ENCODE measurements at places on chromosomes 3 and 15. TPM values are rescaled to one million over a fixed set of nuclear protein-coding genes. Genes with fewer than 3 reads are reported as not detected.

DNA sequence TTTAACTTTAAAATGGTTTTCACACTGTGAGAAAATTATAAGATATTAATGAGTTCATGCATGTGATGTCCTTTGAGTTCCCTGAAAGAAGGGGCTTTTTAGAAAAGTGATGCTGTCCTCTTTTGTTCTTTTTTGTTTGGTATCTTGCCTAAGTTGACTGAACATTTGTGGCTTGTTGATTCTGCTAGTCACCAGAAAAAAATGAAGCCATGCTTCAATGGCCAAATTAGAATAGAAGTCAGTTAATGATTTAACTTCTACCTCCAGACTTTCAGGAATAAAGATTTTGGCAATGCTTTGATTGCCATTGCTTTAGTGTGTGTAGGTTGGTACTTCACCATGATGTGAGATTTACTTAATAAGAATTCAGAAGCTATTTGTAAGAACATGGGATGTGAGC, 260.6 kb upstream of the NECTIN3 start:
- DNase-seq: no peak

DNA sequence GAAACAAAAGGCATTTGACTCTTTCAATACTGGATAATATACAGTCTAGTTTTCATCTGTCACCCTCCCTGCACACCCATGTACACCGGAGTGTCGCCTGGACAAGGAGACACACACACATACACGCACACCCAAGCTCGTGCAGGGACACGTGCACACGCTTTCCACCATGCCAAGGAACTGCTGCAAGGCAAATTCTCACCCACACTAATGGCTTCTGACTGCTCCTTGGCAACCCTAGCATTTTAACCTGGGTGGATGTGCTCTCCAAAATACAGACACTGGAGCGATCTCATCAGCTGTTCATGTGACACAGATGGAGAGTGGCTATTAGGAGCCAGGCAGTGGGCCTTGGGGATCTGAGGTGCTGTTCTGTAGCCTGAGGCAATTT, 61.6 kb downstream of the MEIS2 start:
- DNase-seq: no peak

- no peak for DNase-seq
Observed at GRCh38 chr15:80780416-80781221, 1.4 kb downstream of the CEMIP start.

DNA sequence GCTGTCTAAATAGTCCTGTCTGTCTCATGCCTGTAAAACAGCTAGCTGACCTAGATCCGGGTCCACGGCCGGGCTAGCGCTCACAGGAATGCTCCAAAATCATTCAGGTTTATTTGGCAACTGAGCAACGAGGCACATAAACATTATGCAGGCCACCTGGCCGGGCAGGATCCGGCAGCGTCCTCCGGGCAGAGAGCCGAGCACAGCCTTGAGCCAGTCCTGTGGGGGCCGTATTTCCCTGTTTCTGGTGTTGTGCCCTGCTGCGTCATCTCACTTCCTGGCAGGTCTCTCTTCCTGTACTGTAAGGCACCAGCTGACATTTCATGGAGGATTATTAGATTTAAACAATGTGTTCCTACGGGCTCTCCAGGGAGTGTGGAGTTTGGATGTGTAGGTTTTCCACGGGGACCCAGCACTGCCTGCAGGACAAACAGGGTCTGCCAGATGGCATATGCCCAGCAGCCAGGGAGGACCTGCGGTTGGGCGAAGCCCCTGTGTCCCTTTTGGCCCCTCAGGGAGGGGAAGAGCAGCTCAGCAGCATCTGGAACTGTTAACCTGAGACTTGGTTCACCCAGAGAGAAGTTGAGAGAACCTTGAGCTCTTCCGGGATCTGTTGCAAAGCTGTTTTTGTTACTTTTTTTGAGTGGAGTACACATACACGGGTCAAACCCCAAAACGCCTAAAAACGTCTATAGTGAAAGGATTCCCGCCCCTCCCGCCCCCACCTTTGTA, 16.6 kb upstream of the LRRK1 start:
- DNase-seq: no peak

DNA sequence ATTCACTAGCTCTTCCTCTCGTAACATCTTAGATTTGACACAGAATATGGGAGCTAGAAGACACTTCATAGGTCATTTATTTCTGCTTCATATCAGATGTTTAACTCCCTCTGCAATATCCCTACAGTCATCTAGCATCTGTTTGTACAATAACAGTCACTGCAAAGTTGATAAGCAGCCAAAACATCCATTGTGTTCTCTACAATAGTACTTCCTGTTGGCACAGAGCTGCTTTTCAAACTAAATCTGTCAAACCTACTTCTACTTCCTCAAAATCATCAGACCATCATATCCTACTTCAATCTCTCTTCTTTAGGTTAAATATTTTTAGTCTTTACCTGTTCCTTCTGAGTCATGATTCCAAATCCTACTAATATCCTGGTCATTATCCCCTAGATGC, 233.2 kb downstream of the FGF12 start:
- no peak for DNase-seq

DNA sequence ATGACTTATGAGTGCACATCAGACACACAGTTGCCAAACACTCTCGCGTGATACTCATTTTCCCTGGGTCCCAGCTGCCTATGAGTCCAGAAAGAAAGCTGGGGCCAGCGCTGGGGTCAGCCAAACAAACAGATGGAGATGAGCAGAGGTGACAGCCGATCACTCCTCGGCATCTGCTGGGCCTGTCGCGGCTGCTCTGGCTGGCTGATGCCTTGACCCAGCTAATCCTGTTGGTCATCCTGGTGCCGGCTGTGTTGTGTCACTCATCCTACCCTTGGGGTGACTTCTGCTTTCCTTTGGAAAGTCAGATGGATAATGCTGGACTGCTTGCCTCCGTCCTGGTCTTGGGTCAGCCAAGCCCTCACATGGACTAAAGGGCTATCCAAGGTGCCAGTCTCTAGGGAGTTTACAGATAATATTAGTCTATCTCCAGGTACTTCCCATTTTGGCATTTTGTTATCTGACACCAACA, 105.3 kb upstream of the PDZRN3 start:
- no peak for DNase-seq

DNA sequence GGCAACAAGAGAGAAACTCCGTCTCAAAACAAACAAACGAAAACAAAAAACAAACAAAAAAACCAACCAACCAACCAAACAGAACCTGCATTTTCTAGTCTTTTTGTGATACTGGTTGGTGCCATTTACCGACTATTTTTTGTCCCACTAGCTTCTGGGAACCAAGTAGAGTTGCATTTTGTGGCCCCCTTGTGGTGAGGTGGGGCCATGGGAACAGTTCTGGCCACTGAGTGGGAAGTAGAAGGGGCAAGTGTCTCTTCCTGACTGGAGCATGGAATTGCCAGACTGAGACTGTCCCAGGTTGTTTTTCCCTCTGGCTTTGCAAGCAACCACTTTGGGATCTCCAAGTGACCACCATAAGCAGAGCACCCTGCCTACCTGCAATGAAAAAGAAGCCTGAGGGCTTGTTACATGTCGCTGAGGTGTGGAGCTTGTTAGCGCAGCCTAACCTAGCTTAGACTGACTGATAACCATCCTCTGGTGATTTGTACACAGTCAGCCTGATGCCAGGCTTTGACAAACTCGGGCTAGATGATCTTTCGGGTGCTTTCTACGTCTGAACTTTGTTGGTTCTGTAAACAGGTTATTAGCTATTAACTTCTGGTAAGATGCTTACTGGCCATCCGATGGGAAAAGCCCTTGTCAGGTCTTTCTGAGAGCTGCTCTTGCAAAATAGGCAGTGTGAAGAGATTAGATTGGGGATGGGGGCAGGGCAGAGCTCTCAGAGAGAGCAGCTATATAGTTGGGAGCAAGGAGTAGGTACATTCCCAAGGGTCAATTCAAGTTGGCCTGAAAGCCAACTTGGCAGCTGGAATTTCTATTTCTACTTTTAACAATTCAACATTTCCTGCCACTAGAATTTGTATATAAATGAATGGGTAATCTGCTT, 172.2 kb downstream of the SSR3 start:
- peak; percentile 43 for DNase-seq

- no peak for DNase-seq
Observed at GRCh38 chr15:50182219-50183013, 420 bp downstream of the SLC27A2 start.

DNA sequence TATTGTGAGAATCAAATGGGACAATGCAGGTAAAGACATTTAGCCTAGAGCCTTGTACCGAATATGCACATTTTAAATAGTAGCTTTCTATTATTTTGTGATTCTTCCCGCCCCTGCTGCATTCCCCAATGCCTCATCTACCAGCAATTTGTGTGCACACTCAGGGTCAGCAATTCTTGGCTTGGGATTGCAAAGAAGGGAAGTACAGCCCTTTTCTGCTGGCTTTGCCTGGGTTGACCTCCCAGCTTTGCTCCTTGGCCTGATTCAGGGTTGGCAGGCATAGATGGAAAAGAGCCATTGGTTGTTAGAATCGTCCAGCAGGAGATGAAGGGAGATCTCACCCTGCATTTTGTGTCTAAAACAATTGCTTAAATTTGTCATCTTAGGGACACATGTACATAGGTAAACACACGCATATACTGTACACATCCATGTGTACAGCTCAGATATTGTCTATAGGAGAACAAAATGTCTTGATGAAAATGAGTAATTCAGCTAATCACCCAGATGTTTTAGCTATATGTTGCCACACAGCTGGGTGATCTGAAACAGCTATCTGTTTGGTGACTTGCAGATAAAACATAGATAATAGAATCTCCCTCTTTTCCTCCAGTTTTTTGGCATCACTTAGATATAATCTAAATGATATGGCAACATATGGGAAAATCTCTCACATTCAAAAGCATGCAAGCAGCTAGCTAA, 340.9 kb upstream of the TBL1XR1 start:
- no peak for DNase-seq

DNA sequence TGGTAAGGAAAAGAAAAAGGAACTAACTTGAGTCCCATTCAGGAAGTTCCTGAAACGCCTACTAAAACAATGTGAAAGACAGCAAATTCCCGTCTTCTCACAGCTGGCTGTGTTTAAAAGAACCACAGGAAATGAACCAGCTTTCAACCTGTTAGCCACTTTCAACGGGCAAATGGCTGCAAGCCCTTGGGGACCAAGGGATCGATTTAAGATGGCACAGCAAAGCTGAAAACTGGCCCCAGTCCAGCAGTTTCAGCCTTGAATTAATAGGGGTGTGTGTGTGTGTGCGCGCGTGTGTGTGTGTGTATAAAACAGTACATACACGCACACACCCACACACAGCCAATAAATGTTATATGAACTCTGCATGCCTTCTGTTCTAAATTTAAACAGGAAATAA, 168.7 kb upstream of the TMCO5A start:
- DNase-seq: no peak

Gene ERICH6
- 0.06 TPM for total RNA-seq

GRCh38 chr3:98732286-98733052, 30.7 kb upstream of the ST3GAL6 start:
- DNase-seq: peak; percentile 23

DNA sequence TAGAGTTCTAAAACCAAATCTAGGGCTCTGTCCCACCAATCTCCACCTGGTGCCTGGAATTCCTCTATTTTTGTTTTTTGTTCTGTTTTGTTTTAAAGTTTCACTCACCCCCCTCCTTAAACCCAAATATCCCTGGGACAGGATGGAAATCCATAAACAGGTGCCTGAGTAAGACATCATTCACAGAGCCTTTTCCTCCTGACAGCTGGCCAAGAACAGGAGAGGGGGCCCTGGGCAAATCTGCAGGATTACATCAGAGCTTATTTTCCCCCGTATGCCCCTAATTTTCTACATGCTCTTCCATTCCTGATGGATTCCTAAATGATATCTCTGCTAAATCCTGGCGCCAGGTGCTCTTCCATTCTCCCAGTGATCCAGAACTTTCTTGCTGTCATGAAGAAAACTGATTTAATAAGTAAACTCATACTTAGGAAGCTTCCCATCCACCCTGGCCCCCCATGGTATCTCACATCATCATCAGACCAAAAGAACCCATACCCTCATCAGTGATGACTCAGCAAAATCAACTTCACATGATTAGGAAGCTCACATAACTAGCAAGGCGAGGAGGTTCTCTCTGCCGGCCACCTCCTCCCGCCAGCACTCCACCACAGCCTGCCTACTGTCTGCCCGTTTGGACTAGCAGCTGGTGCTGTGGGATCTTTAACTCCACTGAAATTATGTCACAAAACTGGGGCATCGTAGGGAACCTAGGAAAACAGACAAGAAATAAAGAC, 61.0 kb downstream of the LIPC start:
- no peak for DNase-seq

DNA sequence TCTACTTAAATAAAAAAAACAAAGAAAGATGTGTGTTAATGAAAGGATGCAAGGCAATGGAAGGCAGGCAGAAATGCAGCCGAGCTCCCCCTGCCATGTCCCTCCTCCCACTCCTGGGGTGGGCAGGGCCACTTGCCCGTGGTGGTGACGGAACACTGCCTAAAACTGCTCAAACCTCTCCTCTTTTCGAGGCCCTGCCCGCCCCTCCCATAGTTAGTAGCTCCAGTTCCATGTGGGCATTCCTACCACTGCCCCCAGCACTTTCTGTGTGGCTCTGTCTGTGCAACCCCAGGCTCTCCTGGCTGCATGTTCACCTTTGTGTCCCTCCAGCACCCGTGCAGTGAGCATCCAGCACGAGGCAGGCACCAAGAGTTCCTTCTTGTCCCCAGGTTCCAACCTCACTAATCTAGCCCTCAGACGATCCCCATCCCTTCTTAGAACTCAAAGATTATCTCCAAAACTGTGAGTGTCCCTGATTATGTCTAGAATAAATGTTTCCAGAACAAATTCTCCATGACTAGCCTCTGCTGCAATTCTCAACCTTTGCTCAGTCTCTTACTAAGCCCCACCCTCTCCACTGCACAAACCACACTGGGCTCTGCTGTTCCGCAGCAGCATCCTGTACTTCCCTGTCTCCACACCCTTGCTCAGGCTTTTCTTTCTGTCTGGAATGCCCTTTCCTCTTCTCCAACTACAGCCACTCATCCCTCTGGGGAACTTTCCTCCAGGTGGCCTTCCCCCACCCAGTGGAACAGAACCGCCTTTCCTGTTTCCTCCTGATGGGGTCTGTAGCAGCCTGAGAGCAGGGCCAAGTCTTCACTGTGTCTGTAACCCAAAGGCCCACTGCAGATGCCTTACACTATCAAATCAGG, 32.6 kb upstream of the SPTBN5 start:
- DNase-seq: no peak

GRCh38 chr3:18307529-18307928, 117.6 kb downstream of the SATB1 start:
- DNase-seq: no peak

Gene FGF7
- 3.6 TPM for total RNA-seq

Measured in H4 (cell line).